ENCODE measurements at places on chromosomes 2 and 18. TPM values are rescaled to one million over a fixed set of nuclear protein-coding genes. Genes with fewer than 3 reads are reported as not detected.

DNA sequence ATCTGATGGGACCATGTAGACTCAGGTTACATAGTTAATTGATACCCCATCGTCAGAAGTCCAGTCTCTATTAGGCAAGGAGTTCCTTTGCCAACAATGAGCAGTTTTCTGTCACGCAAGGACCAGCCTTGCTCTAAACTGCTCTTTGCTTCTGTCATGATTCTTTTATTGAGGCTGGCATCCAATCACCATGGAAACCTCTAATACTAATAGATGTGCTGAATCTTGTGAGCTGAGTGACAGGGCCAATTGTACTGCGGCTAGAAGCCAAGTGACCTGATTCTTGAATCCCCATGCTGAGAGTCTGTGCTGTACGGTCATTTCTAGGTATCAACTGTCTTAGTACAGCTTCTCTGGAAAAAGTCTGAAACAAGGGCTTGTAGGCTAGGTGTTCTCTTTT lies 395.6 kb downstream of the RND3 start:
- no peak for DNase-seq

DNA sequence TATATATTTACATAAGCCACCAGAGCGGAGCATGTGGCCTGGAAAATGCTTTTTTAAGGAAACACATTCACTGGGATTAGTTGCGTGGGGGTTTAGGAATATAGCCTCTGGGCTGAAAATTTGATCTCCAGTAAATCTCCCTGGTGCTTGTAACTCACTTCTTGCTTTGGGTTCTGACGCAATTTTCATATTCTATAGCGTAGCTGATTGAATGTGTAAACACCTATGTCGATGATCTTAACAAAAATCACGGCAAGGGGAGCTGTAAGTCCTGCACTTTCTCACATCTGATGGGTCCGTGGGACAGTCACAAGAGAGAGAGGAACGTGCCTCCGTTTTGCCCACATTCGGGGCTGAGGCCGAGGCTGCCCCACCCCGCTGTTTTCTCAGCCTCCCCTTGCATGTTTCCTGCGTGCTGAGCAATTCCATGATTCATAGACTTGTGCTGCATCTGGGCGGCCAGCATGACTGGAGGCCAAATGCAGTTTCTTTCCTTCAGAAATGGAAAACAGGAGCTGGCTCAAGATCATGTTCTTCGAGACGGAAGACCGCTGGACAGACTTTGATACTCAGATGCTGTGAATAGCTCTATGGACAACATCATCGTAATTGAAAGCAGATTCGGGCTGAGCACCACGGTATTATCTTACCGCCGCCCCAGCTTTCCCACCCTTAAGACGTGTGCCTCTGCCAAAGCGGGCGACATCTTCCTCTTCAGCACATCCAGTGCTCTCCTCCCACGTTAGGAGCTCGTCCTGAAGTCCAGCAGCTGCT lies 109.2 kb downstream of the TMEM18 start:
- DNase-seq: no peak

DNA sequence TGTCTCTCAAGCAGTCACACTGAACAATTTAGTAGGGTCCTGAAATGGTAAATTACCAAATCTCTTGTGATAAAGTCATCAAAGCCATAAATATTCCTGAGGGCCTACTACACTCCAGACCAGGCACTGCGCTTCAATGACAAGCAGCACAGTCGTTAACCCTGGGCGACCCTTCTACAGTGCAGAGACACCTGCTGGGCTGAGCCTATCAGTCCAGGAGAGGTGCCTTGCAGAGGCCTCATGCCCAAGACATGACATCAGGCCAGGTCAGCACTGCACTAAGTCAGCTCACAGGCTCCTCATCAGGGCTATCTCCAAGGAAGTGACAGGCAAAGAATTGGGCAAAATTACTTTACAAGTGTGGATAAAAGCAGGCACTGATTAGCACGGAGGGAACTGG lies 166.4 kb upstream of the EPB41L3 start:
- DNase-seq: no peak

The LYG2 gene
- not detected for total RNA-seq

- no peak for DNase-seq
Measured at GRCh38 chr18:5865521-5865920, 29.8 kb downstream of the TMEM200C start.

The SPEG gene
- 19.3 TPM for total RNA-seq

The NEU2 gene
- total RNA-seq: not detected

GRCh38 chr2:74472086-74472944 lies at the start of gene MRPL53:
TSS of gene MRPL53 (minus strand) at chr2:74472680. CDS start at chr2:74472660, 20 bp downstream.
- peak; percentile 96 for DNase-seq

GRCh38 chr18:11817229-11817628 lies 34.0 kb upstream of the CHMP1B start:
- DNase-seq: no peak

DNA sequence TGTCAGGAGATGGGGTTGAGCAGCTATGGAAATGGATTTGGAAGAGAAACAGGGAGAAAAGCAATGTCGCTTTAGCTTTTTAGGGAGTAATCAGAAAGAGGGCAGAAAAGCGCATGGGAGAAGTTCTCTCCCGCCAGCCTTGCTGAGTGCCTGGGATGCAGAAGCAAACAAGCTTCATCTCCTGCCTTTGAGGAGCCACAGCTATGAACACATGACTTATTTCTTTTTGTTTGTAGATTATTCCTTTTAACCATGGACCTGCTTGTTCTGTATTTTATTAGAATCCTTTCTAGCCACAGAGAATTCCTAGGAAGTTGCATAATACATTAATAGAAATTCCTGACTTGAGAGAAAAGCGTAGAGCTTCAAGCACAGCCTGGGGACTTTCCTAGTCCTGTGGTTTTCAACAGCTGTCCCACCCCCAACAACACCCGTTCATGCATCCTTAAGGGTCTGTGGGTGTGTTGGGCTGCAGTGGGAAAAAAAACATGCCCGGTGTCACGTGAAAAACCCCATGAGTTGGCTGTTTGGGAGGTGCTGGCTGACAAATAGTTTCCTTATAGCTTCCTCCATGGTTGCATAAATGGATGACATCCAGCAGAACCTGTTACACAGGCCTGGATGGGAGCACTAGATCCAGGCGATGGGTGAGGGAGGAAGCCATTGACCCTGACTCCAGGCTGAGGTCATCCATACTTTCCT lies 14.9 kb downstream of the SLC9A4 start:
- DNase-seq: peak; percentile 73

DNA sequence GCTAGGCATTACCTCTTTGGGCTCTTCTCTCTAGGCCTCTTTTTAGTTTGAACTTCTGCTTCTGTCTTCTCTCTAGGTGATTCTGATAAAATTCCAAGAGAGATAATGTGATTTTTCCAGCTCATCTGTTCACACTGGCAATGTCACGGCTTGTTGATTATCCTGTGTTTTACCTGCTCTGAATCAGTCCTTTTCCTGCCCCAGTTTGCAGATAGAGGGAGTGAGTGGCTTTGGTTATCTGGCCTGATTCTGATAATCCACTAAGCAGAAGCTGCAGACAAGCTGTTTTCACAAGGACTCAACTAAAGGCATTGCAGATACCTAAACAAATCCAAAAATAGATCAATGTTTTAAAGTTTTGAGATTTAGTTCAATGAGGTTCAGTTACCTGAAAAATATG lies 111.9 kb downstream of the DCC start:
- no peak for DNase-seq

DNA sequence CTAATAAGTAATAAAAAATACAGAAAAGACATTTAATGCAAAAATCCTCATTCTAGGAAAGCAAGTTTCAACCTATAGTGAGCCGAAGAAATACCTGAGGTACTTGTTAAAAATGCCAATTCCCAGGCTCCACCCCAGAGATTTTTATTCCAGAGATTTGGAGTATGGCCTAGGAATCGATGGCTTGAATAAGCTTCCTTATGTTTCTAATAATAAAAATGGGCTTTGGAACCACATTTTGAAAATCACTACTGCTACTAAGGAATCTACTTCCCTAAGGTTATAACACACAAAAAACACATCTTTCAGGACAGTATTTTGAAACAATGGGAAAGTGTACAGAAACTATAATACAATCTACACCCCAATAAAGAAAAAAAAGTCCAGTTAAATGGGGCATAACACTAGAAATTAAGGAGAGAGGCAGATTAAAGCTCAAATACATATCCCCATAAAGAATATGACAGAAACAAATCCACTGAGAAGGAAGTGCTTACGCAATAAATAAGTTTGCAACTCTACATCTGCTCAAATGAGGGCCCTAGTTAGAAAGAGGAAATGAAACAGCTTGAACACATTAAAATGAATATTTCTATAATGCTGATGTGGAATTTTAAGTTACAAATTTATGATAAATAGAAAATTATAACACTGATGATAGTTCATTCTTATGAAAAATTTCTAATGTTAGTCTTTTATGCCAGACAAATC lies 103.7 kb downstream of the EPB41L3 start:
- no peak for DNase-seq

DNA sequence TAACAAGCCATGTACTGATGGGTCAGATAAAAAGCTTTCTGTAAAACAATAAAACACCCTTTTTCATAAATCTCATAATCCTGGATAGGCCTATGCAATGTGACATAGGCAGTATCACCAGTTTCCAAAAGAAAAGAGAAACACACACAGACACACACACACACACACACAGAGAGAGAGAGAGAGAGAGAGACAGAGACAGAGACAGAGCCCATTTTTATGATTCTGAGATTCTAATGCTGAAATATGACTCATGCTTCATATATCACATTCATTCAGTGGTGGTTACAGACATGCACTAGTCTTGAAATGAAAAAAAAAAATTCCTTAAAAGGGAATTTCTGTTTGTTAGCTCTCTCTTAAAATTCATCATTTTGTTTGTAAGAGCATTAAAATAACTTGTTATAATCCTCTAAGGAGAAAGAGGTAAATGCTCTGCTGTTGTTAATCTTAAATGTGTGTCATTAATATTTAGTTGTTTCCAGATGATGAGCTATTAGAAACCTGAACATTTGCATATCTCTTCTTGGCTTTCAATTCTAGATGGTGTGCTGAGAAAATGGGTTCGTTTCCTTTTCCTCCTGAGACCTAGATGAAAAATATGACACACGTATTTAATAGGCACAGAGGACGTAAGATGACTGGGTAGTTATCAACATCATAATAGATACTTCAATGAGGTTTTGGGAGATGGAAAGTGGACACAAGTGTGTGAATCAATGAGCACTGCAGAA lies 1598.7 kb upstream of the ACVR2A start:
- no peak for DNase-seq

The MYO5B gene
- total RNA-seq: 132 TPM

DNA sequence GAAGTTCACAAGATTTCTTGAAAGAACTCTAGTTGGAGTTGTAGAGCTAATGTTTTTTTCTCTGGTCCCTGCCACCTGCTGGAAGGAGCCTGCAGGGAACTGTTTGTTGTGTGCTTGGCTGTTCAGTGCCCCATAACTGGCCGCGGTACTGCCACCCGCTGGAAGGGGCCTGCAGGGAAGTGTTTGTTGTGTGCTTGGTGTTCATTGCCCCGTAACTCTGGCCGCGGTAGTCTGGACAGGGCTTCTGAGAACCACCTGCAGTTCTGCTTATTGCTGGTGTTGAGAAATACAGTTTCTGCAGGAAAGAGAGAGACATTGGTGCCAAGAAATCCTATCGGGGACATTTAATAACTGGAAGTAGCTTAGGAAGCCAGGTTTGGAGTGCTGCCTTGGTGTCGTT lies 58.1 kb downstream of the AGAP1 start:
- DNase-seq: peak; percentile 68

DNA sequence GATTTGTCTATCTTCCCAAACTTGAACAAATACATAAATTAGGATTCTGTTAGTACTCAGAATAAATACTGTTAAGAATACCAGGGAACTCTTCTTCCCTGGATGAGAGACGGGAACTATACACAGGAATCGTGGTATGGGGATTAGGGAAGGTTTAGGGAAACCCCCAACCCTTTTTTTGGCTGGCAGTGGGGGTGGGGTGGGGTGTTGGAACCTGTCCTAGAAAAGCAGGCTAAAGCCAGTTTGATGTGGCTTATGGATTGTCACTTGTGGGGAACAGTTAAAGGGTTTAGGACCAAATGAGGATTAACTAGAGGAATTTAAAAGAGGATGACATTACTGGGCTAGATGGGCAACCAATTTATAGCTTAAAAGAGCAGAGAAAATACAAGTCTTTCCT lies 1.8 kb downstream of the SLC4A10 start:
- no peak for DNase-seq

GRCh38 chr2:13583609-13584008 lies 866.9 kb downstream of the TRIB2 start:
- no peak for DNase-seq

- DNase-seq: no peak
Measured at GRCh38 chr2:41906338-41906725, 141.5 kb upstream of the PKDCC start.

The ANKRD29 gene
- 1.1 TPM for total RNA-seq

GRCh38 chr18:10391506-10391905 lies 62.9 kb upstream of the APCDD1 start:
- no peak for DNase-seq

GRCh38 chr18:29226213-29226612 lies 1049.3 kb upstream of the CDH2 start:
- no peak for DNase-seq

GRCh38 chr2:109209412-109209811 lies 80.4 kb downstream of the SH3RF3 start:
- DNase-seq: no peak

- no peak for DNase-seq
Measured at GRCh38 chr2:50772607-50773006, 259.3 kb downstream of the NRXN1 start.

The PRKAG3 gene
- total RNA-seq: not detected

The RNU2-63P gene
- 2.3 TPM for total RNA-seq

GRCh38 chr2:215983581-215984351 lies 29.6 kb downstream of the MREG start:
- DNase-seq: no peak

GRCh38 chr2:235958931-235959410 lies 209.2 kb downstream of the GBX2 start:
- DNase-seq: no peak

DNA sequence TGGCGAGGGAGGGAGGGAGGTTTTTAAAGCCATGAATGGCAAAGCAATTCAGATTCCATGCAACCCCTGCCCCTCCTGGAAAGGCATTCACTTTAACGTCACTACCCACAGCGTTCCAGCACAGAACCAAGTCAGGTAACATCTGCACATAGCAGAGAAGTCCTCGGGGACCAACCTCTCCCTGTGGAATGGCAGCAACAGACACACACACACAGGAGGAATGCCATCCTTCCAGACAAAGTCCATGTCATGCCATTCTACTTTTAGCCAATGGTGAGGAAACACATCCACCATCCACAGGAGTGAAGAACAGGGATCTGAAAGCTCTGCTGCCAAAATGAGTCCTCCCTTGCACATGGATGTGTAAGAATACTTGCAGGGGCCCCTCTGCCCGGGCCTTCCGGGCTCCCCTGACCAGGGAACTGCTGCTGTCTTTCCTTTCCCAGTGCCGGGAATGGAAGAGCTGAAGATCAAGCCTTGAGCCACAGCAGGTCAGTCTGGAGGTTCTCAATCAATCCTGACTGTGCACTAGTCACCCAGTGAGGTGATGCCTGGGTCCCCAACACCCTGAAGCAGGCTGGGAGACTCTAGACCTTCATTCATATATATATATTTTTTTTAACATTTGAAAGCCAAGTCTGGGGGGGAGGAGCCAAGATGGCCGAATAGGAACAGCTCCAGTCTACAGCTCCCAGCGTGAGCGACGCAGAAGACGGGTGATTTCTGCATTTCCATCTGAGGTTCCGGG lies 63.7 kb downstream of the UXS1 start:
- DNase-seq: peak; percentile 48

The NPAS2 gene
- total RNA-seq: 38.3 TPM

The DSG1 gene
- not detected for total RNA-seq

The LOXHD1 gene
- total RNA-seq: not detected

GRCh38 chr2:109164739-109165221 lies 35.8 kb downstream of the SH3RF3 start:
- DNase-seq: no peak

- DNase-seq: no peak
Measured at GRCh38 chr2:47541848-47542450, 139.0 kb downstream of the MSH2 start.

Measured in colonic mucosa (tissue), 4 donors.